ENCODE measurements at places on chromosomes 1 and 21.

GRCh38 chr1:174626031-174627025 is 178.6 kb downstream of the GPR52 start:
- DNase-seq: no peak

DNA sequence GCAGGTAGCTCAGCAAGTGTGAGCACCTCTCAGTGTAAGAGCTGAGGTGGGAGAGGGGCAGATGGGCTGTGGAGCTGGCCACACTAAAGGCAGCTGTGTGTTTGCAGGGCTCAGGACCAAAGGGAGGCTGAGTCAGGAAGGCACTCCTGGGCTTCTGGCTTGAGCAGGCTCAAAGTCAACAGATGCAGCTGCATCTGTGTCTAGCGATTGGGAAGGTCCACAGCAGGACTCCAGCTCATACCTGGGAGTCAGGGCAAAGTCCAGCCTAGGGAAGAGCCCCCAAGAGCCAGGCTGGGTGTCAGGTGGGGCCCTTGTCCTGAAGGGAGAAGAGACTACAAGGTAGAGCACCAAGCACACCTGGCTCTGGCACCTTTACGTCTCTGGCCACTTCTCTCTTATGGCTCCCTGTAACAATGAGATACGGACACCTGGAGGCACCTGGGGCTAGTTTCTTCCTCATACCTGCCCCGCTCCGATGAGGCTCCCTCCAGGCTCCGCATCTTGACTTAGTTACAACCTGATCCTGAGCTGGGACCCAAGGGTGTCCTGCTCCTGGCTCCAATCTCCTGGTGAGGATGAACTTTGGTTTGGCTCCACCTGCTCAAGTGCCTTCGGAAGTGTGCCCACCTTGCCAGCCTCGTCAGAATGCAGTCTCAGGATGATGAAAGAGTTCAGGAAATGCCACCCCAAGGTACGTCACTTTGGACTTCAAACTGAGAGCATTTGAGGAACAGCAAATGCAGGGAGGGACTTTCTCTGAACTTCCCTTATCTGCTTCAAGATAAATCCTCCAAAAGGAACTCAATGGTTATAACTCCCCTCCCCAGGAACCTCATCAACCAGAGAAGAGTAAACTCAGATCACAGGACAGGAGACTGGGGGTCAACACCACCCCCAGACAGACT is 21.5 kb upstream of the SLC2A1 start:
- DNase-seq: no peak

DNA sequence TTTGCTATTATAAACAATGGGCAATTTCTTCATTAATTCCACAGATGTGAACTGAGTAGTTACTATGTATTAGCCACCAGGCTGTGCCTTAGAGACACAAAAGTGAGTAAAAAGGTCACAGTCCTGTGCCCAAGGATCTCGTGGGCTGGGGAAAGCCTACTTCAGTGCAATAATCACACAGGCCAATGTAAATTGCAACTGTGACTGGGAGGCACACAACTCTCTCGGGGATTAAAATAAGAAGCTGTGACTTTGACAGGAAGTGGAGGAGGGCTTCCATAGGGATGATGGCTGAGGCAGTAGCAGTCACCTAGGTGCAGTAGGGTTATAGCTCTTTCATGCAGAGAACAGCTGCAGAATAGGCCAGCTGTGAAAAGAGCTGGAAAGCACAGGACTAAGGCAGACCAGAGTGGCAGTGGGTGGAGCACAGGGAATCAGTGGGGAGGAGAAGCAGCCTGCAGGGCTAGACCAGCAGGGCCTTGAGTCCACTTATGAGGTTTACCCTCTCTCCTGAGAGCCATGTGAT is 121.9 kb downstream of the MAB21L3 start:
- no peak for DNase-seq

GRCh38 chr1:57976216-57976615 is 552.4 kb upstream of the DAB1 start:
- no peak for DNase-seq

GRCh38 chr1:210236840-210237409 is 4.3 kb downstream of the SERTAD4 start:
- DNase-seq: no peak

DNA sequence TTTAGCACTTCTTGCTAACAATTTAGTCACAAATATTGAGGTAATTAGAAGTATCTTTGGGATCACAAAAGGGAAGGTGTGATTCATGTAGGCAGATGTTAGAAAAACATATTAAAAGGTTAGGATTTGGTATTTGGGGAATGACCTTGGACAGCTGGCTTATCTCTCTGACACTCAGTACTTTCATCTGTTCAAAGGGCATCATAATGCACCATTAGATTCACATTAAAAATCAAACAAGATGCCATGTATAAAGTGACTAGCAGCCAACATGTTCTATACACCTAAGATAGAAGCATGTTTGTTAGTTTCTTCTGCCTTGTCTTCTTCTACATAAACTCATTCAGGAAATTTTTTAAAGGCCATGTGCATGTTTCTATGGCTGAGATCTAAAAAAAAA is 56.5 kb upstream of the ESRRG start:
- DNase-seq: no peak

GRCh38 chr1:26921126-26921539 is 410 bp upstream of the NUDC start:
- DNase-seq: no peak

DNA sequence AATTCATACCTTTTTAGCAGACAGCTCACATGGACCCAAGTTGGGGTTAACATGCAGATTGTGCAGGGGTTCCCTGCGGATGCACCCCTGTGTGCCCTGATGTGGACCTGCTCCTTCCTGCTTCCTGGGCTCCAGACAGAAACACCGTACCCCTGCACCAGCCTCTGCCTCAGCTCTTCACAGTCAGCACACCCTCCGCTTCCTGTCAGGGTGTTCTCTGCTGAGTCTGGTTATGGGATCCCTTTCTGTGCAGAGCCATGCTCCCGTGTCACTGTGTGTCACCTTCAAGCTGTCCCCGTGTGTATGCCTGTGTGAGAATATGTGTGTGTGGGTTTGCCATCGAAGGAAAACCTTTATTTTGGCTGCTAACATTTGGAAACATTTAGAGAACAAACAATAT is 48.7 kb upstream of the KCNJ15 start:
- DNase-seq: no peak

GRCh38 chr1:155005076-155006011 is 2.7 kb downstream of the ZBTB7B start:
- no peak for DNase-seq

GRCh38 chr1:95124342-95124741 is 7.2 kb downstream of the TLCD4 start:
- DNase-seq: no peak
